ENCODE measurements at places on chromosomes 13 and 19.
A peak's percentile ranks its signal among the peaks of the same experiment; 100 is the strongest.

- no peak for DNase-seq
- H3K4me1 ChIP-seq: peaks cover 4% of the 10 kb centered on the region
- H3K27me3 ChIP-seq: no peaks in the 10 kb centered on the region
Observed at GRCh38 chr13:30848332-30849027, 57.6 kb upstream of the MEDAG start.

- peaks cover 5% of the 10 kb centered on the region for H3K4me1 ChIP-seq
- no peak for DNase-seq
Observed at GRCh38 chr13:39297664-39298171, 259.5 kb downstream of the NHLRC3 start.

- H3K27me3 ChIP-seq: no peaks in the 10 kb centered on the region
- H3K36me3 ChIP-seq: peaks cover 4% of the 10 kb centered on the region
- H3K4me3 ChIP-seq: no peak overlapping the region
- no peaks in the 10 kb centered on the region for H3K4me1 ChIP-seq
- no peak for DNase-seq
Observed at GRCh38 chr19:14611051-14611450, 28.2 kb downstream of the CLEC17A start.

GRCh38 chr19:55149078-55150003 is at the start of gene TNNT1:
TNNT1 (minus strand) TSS chr19:55149206; CDS start chr19:55147157, 2,049 bp downstream.
- H3K4me1 ChIP-seq: peaks cover 31% of the 10 kb centered on the region
- peak within 1 kb of the TSS; percentile 51 for H3K4me3 ChIP-seq
- H3K36me3 ChIP-seq: no peaks in the 10 kb centered on the region
- peak; percentile 62 for DNase-seq
- peak within 1 kb of the TSS; percentile 12 for H3K27ac ChIP-seq
- H3K27me3 ChIP-seq: peaks cover 66% of the 10 kb centered on the region

GRCh38 chr19:55684946-55685681 is 10.1 kb downstream of the EPN1 start:
- no peaks in the 10 kb centered on the region for H3K27me3 ChIP-seq
- no peak for DNase-seq
- H3K36me3 ChIP-seq: peaks cover 19% of the 10 kb centered on the region
- no peaks in the 10 kb centered on the region for H3K4me1 ChIP-seq
- H3K4me3 ChIP-seq: no peak overlapping the region

DNA sequence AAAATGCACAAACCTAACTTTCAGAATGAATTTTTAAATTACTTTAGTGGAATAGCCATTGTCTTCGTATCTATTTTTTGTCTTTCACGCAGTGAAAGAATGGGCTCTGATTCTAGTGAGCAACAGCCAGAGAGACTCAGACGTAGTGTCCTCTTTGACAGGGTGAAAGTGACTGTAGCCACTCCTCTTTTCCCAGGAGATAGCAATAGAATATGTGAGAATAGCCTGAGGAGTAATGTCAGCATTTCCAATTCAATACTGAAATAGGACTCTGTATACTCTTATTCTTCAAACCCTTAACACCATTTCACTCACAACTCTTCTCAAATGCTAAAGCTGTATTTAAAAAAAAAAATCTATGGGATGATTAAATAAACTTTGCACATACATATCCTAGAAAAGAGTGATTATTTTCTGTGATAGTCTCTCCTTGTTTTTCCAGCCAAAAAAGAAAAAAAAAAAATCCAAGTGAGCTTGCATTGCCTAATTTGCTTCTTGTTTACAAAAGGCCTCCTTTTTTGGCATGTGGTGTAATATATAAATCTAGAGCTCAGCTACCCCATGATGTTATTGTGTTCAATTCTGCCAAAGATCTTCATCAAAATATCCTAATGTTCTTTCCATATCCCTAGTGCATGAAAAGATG is 626.1 kb upstream of the SLITRK6 start:
- no peaks in the 10 kb centered on the region for H3K27me3 ChIP-seq
- no peaks in the 10 kb centered on the region for H3K36me3 ChIP-seq
- DNase-seq: no peak
- no peak overlapping the region for H3K4me3 ChIP-seq
- H3K27ac ChIP-seq: no peak overlapping the region

DNA sequence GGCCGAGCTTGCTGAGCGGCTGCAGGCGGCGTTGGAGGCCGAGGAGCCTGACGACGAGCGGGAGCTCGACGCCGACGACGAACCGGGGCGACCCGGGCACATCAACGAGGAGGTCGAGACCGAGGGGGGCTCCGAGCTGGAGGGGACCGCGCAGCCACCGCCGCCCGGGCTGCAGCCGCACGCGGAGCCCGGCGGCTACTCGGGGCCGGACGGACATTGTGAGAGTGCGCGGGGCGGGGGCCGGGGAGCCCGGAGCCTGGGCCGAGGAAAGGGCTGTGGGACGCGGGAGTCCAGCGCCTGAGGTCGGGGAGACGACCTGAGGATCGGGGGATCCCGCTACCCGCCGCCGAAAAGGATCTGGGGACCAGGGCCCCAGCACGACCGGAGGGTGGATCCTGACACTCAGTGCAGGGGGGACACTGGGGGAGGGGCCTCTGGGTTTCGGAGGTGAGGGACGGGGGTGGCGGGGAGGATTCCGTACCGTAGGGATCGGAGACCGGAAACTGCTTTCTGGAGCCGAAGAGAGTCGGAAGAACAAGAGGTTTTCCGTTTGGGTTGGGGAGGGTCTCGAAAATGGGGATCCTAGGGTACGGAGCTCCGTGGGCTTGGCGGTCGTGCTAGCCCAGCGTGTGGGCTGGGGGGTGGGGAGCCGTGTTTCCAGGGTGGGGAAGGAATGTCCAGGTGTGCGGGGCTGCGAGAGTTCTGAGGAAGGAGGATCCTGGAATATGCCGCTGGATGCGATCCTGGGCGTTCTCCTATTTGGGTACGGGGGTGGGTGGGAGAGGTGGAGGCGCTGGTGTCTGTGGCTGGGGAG is 616 bp downstream of the HNRNPUL1 start:
- H3K36me3 ChIP-seq: peaks cover 5% of the 10 kb centered on the region
- H3K4me1 ChIP-seq: peaks cover 33% of the 10 kb centered on the region
- H3K4me3 ChIP-seq: peak overlapping the region; percentile 98
- peak; percentile 47 for DNase-seq

Measured in mesothelial cell of epicardium (in vitro differentiated cells).